Epithelial cell of proximal tubule (primary cell): ENCODE measurements at places on chromosomes 6 and 20. TPM values are rescaled to one million over a fixed set of nuclear protein-coding genes. Genes with fewer than 3 reads are reported as not detected.
A peak's percentile ranks its signal among the peaks of the same experiment; 100 is the strongest.

Gene ENPP5
- 1.5 and 2.5 TPM in 2 replicates for total RNA-seq

Gene HLA-G
- 0.46 and 0.94 TPM in 2 replicates for total RNA-seq

Gene DEFB114
- total RNA-seq = not detected in 2 replicates

- no peak for DNase-seq
Observed at GRCh38 chr6:1386038-1386709, 3.2 kb upstream of the FOXF2 start.

- DNase-seq = no peak
Observed at GRCh38 chr6:11413117-11413687, 124.3 kb upstream of the TMEM170B start.

- no peak for DNase-seq
Observed at GRCh38 chr20:2747676-2748235, 52.7 kb downstream of the CPXM1 start.

- no peak for DNase-seq
Observed at GRCh38 chr6:149483849-149484655, 762 bp downstream of the ZC3H12D start.

GRCh38 chr6:36340618-36341454 lies 4.1 kb upstream of the BNIP5 start:
- DNase-seq = no peak

- DNase-seq = no peak
Observed at GRCh38 chr6:428047-428603, 36.6 kb downstream of the IRF4 start.

GRCh38 chr6:108133594-108134179 lies 32.1 kb upstream of the NR2E1 start:
- DNase-seq = peak; percentile 36

DNA sequence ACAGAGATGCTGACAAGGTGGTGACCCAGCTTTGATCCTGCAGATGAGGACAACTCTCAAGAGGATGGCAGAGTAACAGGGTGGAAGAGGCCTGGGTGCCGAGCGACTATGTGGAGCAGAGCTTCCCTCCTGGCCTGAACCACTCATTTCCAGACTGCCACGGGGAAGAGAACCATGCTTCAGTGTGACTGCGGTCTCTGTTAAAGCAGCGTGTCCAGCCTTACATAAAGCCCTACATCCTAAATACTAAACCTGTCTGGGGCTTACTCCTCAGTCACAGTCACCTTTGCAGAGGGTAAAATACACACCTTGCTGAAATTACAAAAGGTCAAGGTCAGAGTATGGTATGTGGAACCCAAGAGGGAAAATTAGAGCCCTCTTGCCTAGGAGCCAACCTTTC lies 312.9 kb downstream of the CDC5L start:
- no peak for DNase-seq
